Astrocyte (in vitro differentiated cells and primary cell): ENCODE measurements at places on chromosomes 1 and 21.

DNA sequence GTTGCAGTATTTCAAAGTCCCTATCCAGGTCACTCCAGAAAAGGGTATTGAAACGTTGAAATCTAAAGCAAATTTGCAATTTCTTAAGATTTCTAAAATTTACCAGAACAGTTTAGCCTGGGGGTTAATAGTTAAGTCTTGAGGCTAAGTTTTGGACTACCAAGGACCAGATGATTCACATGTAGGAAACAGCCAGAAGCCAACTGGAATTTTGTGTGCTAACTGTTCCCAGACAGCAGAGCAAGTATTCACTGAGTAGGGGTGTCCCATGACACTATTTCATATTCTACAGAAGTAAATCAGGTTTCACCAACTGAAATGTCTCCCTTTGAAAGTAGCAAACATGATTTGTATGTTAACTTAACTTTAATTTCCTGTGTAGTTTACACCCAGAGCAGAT is 11.5 kb upstream of the C1orf105 start:
- peak; percentile 47 for DNase-seq

DNA sequence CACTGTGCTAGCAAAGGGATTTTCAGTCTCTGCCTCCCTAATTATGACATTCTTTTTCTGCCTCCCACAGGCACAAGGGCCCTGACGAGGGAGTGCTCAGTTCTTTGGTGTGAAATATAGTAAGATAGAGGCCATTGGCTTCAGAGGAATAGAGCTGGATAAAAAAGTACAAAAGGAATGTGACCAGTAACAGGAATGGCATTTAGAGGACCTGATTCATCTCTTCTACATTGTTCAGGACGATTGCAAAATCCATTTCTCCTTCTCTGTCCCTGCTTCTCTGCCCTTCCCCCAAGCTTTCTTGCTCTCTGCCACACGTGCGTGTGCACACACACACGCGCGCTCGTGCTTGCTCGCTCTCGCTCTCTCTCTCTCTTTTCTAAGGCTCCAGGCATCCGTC is 668.2 kb downstream of the KIF26B start:
- peak; percentile 98 for DNase-seq

DNA sequence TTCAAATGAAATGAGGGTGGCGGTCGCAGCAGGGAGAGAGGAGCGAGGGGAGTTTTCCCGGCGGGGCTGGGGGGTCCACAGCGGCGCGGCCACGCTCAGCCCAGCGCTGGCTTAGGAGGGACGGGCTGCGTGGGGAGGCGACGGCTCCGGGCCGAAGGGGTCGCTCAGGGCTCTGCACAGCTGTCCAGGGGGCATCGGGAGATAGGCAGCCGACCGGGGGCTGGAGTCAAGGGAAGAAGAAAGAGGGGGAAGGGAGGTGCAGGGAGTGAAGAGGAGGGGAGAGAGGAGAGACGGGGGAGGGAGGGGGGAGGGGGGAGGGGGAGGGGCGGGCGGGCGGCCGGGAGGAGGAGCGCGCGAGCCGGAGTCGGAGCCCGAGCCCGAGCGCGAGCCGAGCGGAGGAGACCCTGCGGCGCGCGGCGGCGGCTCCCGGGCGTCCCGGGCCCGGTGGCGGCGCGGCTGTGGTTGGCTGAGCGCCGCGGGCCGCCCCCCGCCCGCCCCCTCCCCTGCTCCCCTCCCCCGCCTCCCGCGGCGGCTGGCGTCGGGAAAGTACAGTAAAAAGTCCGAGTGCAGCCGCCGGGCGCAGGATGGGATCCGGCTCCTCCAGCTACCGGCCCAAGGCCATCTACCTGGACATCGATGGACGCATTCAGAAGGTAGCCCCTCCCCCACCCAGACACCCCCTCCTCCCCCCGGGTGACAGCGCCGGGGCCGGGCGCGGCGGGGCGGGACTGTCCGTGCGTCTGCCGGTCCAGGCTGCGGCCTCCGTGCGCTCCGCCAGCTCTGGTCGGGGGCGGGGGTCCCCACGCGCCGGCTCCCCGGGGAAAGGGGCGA is at the start of gene PDE9A:
TSS of gene PDE9A (plus strand) at position 391 of the 831 bp plus-strand sequence. CDS start at position 585, 194 bp downstream.
- no peak for DNase-seq

GRCh38 chr1:67743072-67743725 is 58.2 kb downstream of the GADD45A start:
- DNase-seq: no peak
